ENCODE measurements at places on chromosomes 2 and 18.
A peak's percentile ranks its signal among the peaks of the same experiment; 100 is the strongest.

DNA sequence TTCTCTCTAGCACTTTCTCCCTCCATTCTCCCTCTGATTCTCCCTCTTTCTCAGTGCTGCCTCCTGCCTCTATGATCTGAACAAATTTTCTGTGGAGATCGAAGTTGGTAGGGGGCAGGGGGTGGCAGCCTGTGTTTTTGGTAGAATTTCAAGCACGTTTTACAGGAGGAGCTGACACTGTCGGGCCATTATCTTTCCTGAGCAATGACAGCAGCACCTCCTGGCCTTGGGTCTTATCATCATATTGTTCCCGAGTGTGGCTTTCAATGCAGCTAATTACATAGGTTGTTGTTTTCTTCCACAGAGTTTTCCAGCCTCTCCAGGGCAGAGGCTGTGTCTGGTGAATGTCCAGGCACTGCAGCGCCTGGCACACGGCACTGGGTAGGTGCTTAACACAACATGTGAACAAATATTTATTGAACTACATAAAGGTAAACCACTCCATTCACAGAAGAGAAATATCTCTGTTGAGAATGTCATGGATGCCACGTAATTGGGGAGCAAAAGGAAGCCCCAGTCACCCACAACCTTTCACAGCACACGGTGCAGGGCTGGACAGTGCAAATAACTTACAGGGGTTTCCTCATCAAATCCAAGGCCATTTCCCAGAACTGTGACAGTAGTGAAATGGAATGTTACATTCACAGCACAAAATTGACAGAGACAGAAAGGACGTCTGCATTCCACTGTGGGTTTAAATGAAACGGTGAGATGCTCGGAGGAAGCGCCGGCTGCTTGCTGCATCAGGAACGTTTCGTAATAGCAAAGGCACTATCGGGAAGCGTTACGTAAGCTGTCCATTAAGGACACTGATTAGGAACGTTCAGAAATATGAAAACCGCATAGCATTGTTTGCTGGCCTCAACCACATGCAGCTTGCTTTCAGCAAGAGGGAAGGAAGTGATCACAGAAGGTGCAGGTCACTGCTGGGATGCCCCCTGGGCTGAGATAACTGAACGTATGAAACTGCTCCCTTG is 6.5 kb upstream of the KCNG2 start:
- DNase-seq = peak; percentile 85

DNA sequence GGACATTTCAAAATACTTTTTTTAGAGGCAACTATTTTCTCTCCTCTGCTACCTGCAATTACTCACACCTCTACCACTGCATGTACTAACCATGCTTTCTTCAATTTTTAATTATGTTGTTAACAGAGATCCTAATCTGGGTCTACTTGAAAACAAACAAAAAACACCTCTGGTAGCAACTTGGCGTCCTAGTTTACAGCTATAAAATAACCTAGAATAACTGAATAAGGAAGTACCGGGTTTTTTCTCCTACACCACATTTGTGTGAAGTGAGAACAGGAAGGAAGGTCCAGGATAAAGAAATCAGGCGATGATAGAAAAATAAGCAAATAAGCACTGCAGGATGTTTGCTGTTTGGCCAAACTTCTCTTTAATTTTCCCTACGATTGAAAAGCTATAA is 633.5 kb downstream of the LRP1B start:
- peak; percentile 29 for DNase-seq

- no peak for DNase-seq
These were observed 51.5 kb downstream of the HAUS1 start for GRCh38 chr18:46155641-46156051.

- DNase-seq = no peak
These were observed 72.4 kb upstream of the CCDC150 start for GRCh38 chr2:196566961-196567666.

All from CD14-positive monocyte (primary cell).